ENCODE measurements at places on chromosomes 3 and 15.

- DNase-seq: no peak
Observed at GRCh38 chr15:80873366-80873952, 94.3 kb downstream of the CEMIP start.

GRCh38 chr3:151086484-151087456 lies 1.3 kb downstream of the MED12L start:
- DNase-seq: peak; percentile 47

GRCh38 chr15:40487816-40488682 lies 17.3 kb downstream of the CHST14 start:
- no peak for DNase-seq

DNA sequence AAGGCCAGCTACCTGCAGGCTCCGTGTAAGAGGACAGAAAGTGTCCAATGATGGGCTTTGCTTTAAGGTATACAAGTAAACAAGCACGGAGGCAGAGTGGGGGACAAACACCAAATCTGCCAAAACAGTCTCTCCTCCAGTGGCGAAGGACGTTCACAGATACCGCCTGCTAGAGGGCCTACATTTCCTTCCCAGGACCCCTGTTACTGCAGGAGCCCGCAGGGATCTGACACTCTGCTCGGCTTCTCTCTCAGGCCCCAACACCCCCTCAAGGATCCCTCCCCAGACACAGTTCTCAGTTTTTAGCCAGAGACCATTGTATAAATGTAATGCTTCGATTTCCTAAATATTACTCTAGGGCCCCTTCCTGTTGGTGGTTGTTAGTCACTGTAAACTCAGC lies 46.0 kb upstream of the VGLL4 start:
- no peak for DNase-seq

- DNase-seq: no peak
Observed at GRCh38 chr3:151709847-151710246, 23.9 kb upstream of the AADACL2 start.

GRCh38 chr3:36484386-36484785 lies 104.1 kb downstream of the STAC start:
- no peak for DNase-seq

DNA sequence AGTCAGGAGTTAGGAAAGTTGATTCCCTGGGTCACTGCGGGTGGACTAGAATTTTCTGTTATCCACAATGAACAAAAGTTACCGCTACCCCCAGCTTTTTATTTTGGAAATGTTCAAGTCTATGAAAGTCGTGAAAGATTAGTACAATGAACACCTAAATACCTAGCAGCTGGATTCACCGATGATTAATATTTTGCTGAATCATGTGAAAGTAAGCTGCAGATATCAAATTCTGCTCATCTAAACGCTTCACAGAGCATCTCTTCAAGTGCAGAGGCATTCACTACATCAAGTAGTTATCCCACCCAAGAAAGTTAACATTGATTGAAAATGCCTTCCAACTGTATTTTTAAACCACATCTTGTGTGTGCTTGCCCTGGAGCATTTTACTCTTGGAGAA lies 729.0 kb upstream of the NR2F2 start:
- no peak for DNase-seq

DNA sequence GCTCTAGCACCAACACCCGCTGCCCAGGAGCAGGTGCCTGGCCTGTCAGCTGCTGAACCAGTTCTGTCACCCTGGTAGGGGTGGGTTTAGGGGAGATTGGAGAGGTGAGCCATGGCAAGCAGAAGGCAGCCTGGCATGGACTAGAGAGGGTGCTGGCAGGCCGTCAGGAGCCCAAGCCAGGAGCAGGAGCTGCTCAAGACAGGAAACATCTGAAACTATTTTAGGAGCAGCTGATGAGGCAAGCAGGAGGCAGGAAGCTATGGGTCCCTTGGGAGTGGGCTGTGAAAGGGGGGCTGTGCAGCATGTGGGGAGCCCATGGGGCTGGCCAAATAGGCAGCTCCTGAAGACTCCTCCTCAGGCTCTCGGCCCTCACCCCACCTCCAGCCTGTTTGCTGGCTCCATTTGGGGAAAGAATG lies 2.3 kb downstream of the INKA1 start:
- no peak for DNase-seq

- DNase-seq: no peak
Observed at GRCh38 chr15:59296181-59296617, 76.5 kb downstream of the MYO1E start.

- no peak for DNase-seq
Observed at GRCh38 chr15:57272771-57273357, 103.4 kb upstream of the CGNL1 start.

GRCh38 chr15:48845123-48845522 lies 32.8 kb upstream of the EID1 start:
- no peak for DNase-seq

DNA sequence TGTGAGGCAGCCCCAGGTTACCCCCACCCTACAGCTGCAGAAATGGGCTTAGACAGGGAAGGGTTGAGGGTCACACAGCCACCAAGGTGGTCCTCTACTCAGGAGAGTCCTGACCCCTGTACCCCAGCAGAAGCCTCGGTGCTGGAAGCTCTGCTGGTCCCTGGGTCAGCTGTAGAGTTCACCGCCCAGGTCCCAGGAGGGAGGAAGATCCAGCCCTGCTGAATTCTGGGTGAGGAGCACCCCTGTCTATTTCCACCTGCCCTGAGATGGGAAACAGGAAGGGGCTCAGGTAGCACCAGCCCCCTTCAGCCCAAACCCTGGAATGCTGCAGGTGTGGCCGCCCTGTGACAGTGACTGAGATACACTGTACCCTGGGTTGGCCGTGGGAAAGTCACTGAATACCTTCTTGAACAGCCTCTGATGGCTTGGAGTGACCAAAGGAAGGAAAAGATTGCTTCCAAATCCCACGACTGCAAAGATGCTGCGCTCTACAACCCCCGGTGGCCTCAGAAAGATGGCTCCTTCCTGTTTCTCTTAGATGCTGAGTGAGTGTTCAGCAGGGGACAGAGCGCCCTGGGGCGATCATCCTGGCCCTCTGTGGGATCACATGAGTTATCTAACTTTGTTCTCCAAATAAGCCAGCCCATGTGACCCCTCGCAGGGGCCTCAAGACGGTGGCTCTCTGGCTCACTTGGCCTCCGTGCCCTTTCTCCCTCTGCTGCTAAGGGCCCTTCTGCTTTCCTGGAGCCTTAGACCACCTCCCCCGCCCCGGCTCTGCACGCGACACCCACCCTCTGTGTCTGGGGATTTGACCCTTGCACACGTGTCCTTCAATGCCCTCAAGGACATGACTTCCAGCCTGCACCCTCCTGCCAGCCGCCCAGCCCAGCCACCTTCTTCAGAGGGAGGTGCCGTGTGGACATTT lies 141.9 kb downstream of the NSMCE3 start:
- DNase-seq: no peak

DNA sequence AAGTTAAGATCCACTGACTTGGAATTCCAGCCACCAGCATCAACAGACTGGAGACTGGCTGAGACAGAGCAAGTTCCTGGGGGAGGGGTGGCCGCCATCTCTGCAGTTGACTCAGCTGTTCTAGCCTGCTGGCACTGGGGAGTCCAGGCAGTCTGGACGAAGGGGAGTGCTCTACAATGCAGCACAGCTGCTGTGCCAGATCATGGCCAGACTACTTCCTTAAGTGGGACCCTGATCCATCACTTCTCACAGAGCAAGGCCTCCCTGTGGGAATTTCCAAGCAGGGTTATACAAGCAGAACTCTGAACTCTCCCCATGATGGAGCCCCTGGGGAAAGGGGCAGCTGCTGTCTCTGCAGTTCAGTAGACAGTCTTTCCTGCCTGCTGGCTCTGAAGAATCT lies 35.2 kb downstream of the PYGO1 start:
- no peak for DNase-seq

- DNase-seq: no peak
Observed at GRCh38 chr3:164683489-164683888, 394.8 kb downstream of the SI start.

- no peak for DNase-seq
Observed at GRCh38 chr3:43096761-43097160, 9.1 kb downstream of the POMGNT2 start.

DNA sequence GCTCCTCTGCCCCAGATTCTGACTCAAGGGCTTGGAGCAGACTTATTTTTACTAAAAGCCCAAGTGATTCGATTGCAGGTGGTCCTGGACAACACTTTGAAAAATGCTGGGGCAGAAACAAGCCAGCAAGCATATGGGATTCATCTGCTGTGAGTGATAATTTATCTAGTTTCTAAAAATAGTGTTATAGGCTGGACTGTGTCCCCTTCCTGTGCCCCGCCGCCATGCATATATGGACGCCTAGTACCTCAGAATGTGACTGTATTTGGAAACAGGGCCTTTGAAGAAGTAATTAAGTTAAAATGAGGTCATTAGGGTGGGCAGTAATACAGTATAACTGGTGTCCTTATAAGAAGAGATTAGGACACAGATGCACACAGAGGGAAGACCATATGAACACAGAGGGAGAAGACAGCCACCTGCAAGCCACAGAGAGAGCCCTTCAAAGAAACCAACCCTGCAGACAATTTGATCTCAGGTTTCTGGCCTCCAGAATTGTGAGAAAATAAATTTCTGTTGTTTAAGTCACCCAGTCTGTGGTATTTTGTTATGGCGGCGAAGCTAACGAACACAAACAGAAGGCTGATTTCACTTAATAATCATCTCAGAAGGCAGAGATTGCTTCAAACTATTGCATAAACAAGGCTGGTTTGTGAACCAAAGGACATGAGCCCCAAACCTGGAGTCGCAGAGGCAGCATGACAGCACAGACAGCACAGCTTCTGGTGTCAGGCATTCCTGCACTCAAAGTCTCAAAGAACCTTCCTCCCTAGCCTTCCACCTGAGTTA lies 59.1 kb downstream of the CCNL1 start:
- DNase-seq: no peak

- DNase-seq: no peak
Observed at GRCh38 chr15:68704496-68705021, 116.1 kb downstream of the ANP32A start.

- no peak for DNase-seq
Observed at GRCh38 chr3:107412376-107412775, 35.1 kb downstream of the CCDC54 start.

DNA sequence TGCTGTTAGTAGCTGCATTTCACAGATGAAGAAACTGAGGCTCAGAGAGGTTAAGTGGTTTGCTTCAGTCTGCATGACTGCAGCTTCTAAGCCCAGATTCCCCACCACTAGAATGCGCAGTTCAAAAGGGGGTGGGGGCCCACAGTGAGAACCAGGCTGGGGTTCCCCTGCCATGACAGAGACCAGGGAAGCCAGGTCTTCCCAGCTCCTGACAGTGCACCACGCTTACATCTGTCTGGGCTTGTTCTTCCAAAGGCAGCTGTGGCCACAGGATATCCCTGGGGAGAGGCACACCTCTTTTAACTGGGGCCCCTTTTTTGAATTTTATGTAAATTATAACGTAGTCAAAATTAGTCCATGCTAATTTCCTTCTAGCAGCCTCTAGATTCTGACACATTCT lies 5.3 kb downstream of the PLEKHO2 start:
- no peak for DNase-seq

DNA sequence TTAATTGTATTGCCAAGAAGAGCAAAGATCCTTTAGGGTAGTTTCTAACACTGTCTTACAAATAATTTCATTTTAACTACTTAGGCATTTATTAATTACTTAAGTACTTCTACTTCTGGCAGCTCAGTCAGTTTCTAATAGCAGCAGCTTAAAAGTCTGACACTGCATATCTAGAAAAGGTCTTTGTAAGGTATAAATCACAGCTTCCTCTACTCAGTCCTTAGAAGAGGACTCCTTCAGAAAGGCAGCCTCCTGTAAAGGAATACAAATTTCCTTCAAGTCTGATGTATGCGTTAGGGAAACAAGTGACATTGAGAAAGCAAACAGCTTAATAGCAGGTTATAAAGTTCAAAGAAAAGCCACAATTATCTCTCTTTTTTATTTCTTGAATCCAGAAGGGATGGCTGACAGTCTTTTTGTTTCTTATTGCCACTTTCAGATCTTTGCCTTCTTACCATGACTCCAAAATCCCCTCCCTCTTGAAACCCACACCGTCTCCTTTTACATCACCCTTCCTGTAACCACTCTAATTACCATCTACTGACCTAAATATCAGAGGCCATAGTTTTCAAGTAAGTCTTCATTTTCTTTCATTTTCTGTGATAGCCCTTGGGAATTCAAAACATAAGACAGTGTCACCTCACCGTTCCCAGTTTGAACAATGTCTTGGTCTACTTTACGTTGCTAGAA lies 109.5 kb downstream of the CGGBP1 start:
- no peak for DNase-seq

GRCh38 chr15:58361273-58361759 lies 70.5 kb upstream of the LIPC start:
- no peak for DNase-seq

GRCh38 chr3:13475871-13476590 lies 4.1 kb upstream of the HDAC11 start:
- DNase-seq: no peak

GRCh38 chr15:33068511-33068990 lies 126.0 kb downstream of the FMN1 start:
- no peak for DNase-seq

- no peak for DNase-seq
Observed at GRCh38 chr15:67852418-67852817, 12.6 kb upstream of the RNU6-1 start.

DNA sequence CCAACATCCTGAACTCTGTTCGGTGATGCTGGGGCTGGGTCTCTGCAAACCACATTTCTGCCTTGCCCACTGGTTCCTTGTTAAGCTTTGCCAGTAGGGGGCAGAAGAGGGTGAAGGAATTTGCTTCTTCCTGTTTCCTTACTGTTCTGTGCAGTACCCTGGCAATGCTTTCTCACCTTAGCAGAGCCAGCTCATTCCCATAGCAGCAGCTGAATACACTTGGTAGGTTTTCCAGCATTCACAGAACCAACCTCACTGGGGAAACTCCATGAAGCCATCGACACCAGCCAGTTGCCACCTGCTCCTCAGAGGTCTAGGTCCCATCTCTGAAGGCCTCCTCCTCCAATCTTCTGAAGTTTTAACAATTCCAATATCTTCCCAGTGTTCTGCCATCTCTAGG lies 308.4 kb downstream of the PDCD6IP start:
- DNase-seq: no peak

DNA sequence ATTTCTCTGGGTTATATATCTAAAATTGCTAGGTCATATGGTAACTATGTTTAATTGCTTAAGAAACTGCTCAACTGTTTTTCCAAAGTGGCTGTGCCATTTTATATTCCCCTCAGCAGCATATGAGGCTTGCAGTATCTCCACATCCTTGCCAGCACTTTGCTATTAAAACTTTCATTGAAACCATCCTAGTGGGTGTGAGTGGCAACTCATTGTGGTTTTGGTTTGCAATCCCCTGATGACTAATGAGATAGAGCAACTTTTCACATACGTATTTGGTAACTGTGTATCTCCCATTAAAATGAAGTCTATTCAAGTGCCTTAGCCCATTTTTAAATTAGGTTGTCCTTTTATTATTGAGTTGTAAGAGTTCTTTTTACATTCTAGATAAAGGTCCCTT lies 17.3 kb downstream of the KPNA1 start:
- no peak for DNase-seq

DNA sequence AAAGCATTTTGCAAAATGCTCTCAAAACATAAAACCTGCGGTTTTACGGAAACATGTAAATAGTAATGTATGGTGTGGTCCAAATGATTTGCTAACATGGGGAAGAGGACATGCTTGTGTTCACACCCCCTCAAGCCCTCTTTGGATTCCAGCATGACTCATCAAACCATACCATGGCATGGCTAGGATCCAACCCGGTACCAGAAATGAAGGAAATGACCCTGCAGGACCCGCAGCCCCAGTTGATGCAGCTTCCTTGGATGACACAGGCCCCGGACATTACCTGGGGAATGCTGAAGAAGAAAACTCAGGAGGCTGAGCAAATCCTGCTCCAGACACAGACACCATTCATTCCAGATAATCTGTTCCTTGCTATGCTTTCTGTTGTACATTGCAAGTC lies 222.9 kb downstream of the DTWD1 start:
- DNase-seq: no peak
